Dermis microvascular lymphatic vessel endothelial cell (primary cell): ENCODE measurements at places on chromosomes 11 and 22. TPM values are rescaled to one million over a fixed set of nuclear protein-coding genes. Genes with fewer than 3 reads are reported as not detected.

The PITPNM1 gene
- total RNA-seq = 6.3 and 7.3 TPM in 2 replicates

The THAP7 gene
- total RNA-seq = 11.0 and 14.8 TPM in 2 replicates

The NFAM1 gene
- under 0.01 TPM in 1 of 2 replicates, not detected in the other for total RNA-seq

The UQCR10 gene
- total RNA-seq = 66.5 and 69.7 TPM in 2 replicates

The CCDC81 gene
- total RNA-seq = under 0.01 and 0.25 TPM in 2 replicates

The MRGPRE gene
- total RNA-seq = under 0.01 TPM in 1 of 2 replicates, not detected in the other

The FAM83F gene
- total RNA-seq = not detected in 2 replicates

The VPREB1 gene
- not detected in 2 replicates for total RNA-seq

The ACCS gene
- total RNA-seq = 4.2 and 9.1 TPM in 2 replicates

The MIAT gene
- 0.13 and 0.38 TPM in 2 replicates for total RNA-seq

The P2RY2 gene
- 0.25 and 0.64 TPM in 2 replicates for total RNA-seq

- DNase-seq = no peak
Measured at GRCh38 chr11:120221115-120221752, 10.4 kb downstream of the OAF start.

- no peak for DNase-seq
Measured at GRCh38 chr11:60951606-60951903, 421 bp downstream of the SLC15A3 start.

- no peak for DNase-seq
Measured at GRCh38 chr11:72771507-72771906, 19.3 kb upstream of the ARAP1 start.

DNA sequence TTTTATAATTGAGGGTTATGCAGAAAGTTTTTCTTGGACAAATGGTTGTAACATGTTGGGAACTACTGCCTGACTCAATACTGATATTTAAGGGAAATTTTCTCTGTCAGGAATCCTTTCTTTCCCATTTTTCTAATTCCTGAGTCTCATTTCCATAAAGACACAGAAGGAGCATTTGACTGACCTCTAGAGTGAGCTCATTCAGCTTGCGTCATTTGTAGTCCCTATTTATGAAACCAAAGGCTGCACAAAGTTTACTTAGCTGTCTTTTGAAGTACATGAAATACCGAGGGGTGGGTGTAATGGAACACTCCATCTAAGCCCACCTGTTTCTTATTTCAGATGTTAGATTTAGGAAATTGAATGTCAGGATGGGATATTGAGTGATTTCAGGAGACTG lies 359.5 kb upstream of the C11orf87 start:
- no peak for DNase-seq

GRCh38 chr11:105705786-105706530 lies 96.1 kb downstream of the GRIA4 start:
- DNase-seq = no peak

DNA sequence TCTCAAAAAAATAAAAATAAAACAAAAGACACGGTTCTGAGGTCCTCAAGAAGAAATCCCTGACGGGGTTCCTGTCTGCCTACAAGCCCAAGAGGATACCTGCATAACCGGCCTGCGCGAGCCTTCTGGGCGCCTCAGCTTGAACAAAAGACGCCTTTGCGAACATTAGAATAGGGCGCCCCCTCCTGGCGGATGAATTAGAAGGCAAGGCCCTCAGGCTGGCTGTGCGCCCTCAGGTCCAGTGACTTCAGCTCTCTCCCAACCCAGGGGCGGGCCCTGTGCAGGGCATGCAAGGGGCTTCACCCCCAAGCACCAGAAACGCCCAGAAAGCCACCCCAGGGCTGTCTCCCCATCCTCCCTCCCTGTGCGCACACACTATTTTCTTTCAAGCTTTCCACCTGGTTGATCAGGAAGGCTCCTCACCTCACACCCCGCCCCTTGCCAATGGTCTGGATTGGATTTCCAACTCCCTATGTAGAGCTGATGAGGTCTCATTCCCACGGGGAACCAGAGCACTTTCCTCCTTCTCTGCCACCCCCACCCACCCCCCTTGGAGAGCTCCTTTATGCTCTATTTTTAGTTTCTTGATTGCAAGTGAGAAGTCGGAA lies 273.3 kb downstream of the BUD13 start:
- DNase-seq = peak; percentile 83

GRCh38 chr22:28920757-28921584 lies 37.6 kb downstream of the ZNRF3 start:
- DNase-seq = no peak

DNA sequence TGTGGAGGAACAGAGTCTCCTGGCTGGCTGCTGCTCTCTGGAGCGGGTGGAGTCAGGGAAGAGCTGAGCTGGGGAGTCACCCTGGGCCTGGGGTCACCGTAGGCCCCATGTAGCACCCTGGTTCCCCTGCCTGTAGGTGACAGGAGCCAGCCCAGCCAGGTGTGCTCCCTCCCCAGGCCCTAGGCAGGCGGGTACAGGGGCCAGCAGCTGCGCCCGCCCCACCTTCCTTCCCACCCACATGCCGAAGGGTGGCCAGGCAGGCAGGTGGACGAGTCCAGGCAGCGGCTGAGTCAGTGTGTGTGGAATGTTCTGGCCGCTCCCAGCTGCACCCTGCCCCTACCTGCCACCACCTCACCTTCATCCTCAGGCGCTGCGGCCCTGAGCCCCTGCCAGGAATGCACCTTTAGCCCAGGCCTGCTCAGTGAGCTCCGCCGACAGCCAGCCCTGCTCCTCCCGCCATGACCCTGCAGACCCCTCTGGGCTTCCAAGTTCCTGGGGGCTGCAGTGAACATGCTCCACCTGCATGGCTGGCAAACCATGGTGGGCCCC lies 654 bp upstream of the SYT8 start:
- no peak for DNase-seq

GRCh38 chr11:100861212-100861611 lies 174.1 kb downstream of the ARHGAP42 start:
- DNase-seq = no peak

GRCh38 chr11:58394195-58394594 lies 12.5 kb downstream of the OR5B3 start:
- DNase-seq = peak; percentile 24

- DNase-seq = no peak
Measured at GRCh38 chr11:113690619-113691569, 15.2 kb downstream of the TMPRSS5 start.

DNA sequence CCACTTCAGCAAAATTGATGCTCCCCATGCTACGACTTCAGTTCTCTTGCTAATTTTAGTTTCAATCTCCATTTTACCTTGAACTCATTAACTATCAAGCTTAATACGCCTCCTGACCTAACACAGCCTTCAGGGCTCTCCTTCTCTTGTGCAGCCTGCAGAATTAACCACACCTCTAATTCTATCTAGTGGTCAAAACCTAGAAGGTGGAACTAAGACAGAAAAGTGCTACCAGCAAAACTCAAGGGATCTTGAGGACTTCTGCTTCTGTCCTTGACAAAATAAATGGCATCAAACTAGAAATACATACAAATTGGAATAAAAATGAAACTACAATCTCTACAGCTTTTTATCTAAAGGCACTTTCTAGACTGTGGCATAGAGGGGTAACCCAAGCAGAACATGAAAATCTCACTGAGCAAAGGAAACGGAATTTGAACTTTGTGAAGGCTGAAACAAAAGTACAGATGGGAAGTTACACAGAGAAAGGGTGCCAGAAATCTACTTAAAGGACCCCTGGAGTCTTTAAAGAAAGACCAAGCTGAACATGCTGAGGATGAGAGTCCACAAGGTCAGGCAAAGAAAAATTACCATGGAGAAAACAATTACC lies 10.7 kb downstream of the CWF19L2 start:
- no peak for DNase-seq
